RPMI8226 (cell line): ENCODE measurements at places on chromosomes 7 and 10.

- no peak for DNase-seq
Measured at GRCh38 chr10:79045566-79046175, 23.1 kb upstream of the ZMIZ1 start.

DNA sequence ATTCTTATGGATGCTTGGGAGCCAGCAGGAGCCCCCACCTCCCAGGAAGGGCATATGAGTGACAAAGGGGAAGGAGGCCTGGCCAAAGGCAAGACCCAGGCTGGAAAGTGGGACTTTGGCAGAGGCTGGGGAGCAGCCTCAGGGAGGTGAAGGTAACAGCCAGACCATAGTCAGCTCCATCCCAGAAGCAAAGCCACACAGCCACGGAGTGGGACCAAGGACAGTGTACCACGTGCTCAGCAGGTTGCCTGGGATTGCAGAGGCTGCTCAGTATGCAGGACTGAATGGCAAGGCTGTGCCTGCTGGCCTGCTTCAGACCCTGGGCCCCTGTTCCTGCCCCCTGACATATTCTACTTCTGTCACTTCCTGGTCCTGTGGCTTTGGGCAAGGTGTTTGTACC, 17.6 kb upstream of the GPR26 start:
- no peak for DNase-seq

GRCh38 chr7:30237271-30237695, 47.1 kb upstream of the ZNRF2 start:
- DNase-seq = peak; percentile 100

DNA sequence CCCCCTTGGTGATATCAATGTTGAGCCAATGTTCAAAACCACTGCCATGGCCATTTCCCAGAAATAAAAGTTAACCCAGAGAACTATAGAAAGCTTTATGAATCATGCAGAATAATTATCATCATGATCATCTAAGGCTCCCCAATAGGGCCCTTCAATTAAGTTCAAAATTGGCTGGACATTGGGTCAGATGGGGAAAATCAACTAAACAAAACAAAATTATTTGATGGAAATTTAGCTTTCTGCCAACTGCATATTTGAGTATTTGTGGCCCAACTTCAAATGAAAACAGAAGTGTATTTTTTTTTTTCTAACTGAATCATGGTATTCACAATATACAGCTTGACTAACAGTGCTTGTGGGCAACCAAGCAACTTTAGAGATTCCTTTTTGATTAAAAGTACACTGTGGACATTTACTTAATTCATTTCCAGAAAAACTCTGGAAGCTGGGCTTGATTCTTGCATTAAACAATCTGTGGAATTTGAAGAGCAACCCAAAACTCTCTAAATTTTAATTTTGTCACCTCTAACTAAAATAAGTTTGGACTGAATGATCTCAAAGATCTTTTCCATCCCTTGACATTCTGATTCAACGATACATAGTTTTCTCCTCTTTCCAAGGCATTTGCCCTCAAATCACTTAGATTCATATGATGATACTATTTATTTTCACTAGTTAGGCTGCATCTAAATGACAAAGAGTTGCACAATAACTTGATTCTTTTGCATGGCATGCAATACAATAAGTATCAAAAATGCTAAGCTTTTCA, 203.2 kb downstream of the AHR start:
- no peak for DNase-seq
